ENCODE measurements at places on chromosomes 6 and 20.
A peak's percentile ranks its signal among the peaks of the same experiment; 100 is the strongest.

DNA sequence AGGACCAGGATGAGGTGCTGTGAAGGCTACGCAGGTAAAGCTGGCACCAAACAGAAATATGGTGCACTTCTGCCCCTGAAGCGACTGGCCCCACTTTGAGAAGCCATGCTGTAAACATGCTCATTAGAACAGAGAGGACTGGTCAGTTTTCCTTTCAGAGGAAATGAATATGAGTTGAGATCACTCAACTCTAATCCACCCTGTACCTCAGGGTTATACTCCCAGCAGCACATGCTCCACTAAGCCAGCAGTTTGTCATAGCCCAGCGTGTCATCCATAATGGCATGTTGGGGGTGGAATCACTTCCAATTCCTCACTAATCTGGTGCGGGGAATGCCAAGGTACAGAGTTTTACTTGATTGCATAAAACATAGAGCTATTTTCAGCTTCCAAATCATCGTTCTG lies 98.1 kb downstream of the HIVEP2 start:
- peak overlapping the region; percentile 90 for H3K27ac ChIP-seq
- H3K4me3 ChIP-seq = no peak overlapping the region
- no peaks in the 10 kb centered on the region for H3K27me3 ChIP-seq
- peaks cover 97% of the 10 kb centered on the region for H3K4me1 ChIP-seq
- no peaks in the 10 kb centered on the region for H3K36me3 ChIP-seq

GRCh38 chr6:51768087-51768486 lies 319.3 kb downstream of the PKHD1 start:
- H3K27ac ChIP-seq = no peak overlapping the region
- no peak overlapping the region for H3K4me3 ChIP-seq
- no peaks in the 10 kb centered on the region for H3K4me1 ChIP-seq
- no peaks in the 10 kb centered on the region for H3K36me3 ChIP-seq

DNA sequence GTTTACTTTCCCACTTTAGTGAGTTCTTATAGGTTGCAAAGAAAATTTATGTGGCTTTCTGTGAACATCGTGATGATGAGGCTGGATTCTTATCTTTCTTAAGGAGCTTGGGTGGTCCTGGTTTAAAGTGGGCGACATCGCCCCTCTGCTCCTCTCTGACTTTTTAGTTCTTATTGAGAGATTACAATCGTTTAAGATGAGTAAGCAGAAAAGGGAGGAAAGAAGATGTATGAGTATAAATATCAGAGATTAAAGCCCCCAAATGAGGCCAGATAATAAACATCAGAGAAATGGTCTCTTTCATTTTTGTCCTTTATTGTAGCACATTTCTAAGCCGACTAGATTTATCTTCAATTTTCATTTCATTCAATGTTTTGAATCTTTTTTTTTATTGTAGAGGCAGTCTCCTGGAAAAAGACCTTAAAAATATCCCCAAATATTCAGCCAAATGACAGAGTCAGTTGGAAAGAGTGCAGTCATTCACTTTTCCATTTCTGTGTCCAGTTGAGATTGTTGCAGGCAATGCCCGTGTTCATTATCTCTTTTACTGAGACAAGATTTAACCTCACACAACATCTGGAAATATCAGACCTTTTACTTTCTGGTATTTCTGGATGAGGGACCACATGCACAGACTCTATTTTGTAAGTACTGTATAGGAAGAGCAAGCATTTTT lies 62.0 kb upstream of the PDE7B start:
- H3K4me1 ChIP-seq = no peaks in the 10 kb centered on the region
- no peak overlapping the region for H3K27ac ChIP-seq
- H3K27me3 ChIP-seq = no peaks in the 10 kb centered on the region
- DNase-seq = no peak

DNA sequence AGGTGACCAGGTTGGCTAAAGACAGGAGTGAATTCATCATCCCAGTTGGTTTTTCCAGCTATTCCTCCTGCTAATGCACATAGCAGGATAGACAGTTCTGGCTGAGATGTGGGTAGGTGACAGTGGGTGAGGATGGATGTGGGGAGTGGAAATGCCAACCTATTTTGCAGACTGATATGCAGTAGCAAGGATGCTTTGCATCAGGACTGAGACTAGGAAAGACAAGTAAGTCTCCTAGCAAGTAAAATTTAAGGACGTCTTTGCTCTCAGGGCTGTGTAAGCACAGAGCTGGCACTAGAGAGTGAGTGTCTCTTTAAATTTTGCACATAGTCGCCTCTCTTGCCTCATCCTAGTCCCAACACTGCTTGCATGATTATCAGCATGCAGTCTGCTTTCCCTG lies 368.1 kb upstream of the PLCB4 start:
- no peaks in the 10 kb centered on the region for H3K27me3 ChIP-seq
- no peak overlapping the region for H3K27ac ChIP-seq
- no peaks in the 10 kb centered on the region for H3K4me1 ChIP-seq
- DNase-seq = no peak
- no peaks in the 10 kb centered on the region for H3K36me3 ChIP-seq

DNA sequence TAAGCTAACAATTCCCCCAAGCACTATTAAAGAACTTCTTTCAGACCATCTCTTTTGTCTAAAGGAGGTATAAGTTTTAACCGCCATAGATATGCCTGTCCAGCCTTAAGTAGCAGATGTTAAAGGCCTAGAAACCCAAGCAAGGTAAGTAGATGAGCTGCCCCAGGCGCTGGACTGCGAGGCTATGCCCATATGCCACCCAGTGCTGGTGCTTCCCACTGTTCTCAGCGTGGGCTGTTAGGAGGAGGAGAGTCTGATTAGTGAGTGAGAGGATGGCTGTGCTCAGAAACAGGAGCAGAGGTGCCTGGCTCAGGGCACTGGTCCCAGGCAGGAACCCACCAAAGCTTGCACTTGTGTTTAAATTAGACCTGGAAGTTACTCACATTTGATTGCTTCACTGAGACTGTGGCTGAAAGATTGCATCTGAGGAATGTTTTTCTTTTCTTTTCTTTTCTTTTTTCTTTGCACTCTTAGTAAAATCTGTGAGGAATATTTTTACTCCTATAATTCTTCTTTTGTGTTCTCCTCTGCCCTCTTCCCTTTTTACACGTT lies 32.2 kb downstream of the PRPH2 start:
- H3K36me3 ChIP-seq = peaks cover 85% of the 10 kb centered on the region
- H3K4me3 ChIP-seq = no peak overlapping the region
- peaks cover 15% of the 10 kb centered on the region for H3K4me1 ChIP-seq
- DNase-seq = no peak
- H3K27ac ChIP-seq = peak overlapping the region; percentile 62
- no peaks in the 10 kb centered on the region for H3K27me3 ChIP-seq

GRCh38 chr6:163324326-163324687 lies 90.2 kb upstream of the QKI start:
- H3K27me3 ChIP-seq = peaks cover 16% of the 10 kb centered on the region
- DNase-seq = no peak
- H3K27ac ChIP-seq = no peak overlapping the region
- no peaks in the 10 kb centered on the region for H3K36me3 ChIP-seq
- H3K4me3 ChIP-seq = no peak overlapping the region

- no peaks in the 10 kb centered on the region for H3K4me1 ChIP-seq
- no peaks in the 10 kb centered on the region for H3K36me3 ChIP-seq
- H3K27ac ChIP-seq = no peak overlapping the region
- no peak overlapping the region for H3K4me3 ChIP-seq
Measured at GRCh38 chr20:64148581-64148980, 15.7 kb upstream of the MYT1 start.

GRCh38 chr6:54706391-54706790 lies 140.2 kb upstream of the FAM83B start:
- H3K36me3 ChIP-seq = no peaks in the 10 kb centered on the region
- H3K4me1 ChIP-seq = no peaks in the 10 kb centered on the region
- no peak overlapping the region for H3K4me3 ChIP-seq
- H3K27me3 ChIP-seq = no peaks in the 10 kb centered on the region

GRCh38 chr6:79702691-79703090 lies 71.6 kb downstream of the SH3BGRL2 start:
- no peaks in the 10 kb centered on the region for H3K36me3 ChIP-seq

DNA sequence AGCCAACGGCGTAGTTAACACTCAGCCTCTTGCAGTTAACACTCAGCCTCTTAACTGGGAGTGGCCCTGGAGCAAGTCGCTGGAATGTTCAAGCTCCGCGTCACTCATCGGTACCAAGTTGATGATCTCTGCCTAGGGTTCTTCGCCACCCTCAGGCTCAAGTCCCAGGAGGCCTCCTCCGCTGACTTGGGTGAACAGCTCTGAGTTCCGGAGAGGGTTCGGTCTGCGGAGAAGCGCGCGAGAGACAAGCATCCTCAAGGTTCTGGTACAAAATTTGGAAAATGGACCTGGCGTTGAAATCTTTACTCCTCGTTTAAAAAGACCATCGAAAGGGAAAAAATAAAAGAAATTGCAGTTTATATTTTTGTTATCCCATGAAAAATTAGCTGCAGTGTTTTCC lies 876 bp upstream of the DSP start:
- H3K27me3 ChIP-seq = peaks cover 61% of the 10 kb centered on the region
- H3K27ac ChIP-seq = no peak overlapping the region
- DNase-seq = no peak
- peaks cover 13% of the 10 kb centered on the region for H3K4me1 ChIP-seq
- no peaks in the 10 kb centered on the region for H3K36me3 ChIP-seq

GRCh38 chr6:27178407-27178730 lies 69.1 kb upstream of the PRSS16 start:
- peak overlapping the region; percentile 92 for H3K27ac ChIP-seq
- peaks cover 2% of the 10 kb centered on the region for H3K27me3 ChIP-seq
- peak overlapping the region; percentile 98 for H3K4me3 ChIP-seq
- H3K4me1 ChIP-seq = peaks cover 12% of the 10 kb centered on the region
- peaks cover 14% of the 10 kb centered on the region for H3K36me3 ChIP-seq

- H3K4me1 ChIP-seq = no peaks in the 10 kb centered on the region
- peaks cover 5% of the 10 kb centered on the region for H3K27me3 ChIP-seq
- no peak overlapping the region for H3K27ac ChIP-seq
- DNase-seq = no peak
Measured at GRCh38 chr20:24064915-24065314, 76.3 kb upstream of the GGTLC1 start.

GRCh38 chr6:96947055-96947454 lies 22.5 kb downstream of the KLHL32 start:
- no peaks in the 10 kb centered on the region for H3K27me3 ChIP-seq
- DNase-seq = no peak
- H3K4me3 ChIP-seq = no peak overlapping the region
- H3K27ac ChIP-seq = no peak overlapping the region

GRCh38 chr20:48846516-48847492 lies 19.0 kb upstream of the PREX1 start:
- peaks cover 50% of the 10 kb centered on the region for H3K4me1 ChIP-seq
- H3K27me3 ChIP-seq = no peaks in the 10 kb centered on the region
- H3K27ac ChIP-seq = peak overlapping the region; percentile 80
- H3K4me3 ChIP-seq = peak overlapping the region; percentile 39
- H3K36me3 ChIP-seq = no peaks in the 10 kb centered on the region

- H3K27me3 ChIP-seq = no peaks in the 10 kb centered on the region
- peaks cover 18% of the 10 kb centered on the region for H3K36me3 ChIP-seq
- H3K4me1 ChIP-seq = no peaks in the 10 kb centered on the region
- H3K27ac ChIP-seq = no peak overlapping the region
- DNase-seq = no peak
Measured at GRCh38 chr20:13821876-13822275, 37.0 kb downstream of the NDUFAF5 start.

GRCh38 chr6:99093456-99094190 lies 145.9 kb upstream of the FBXL4 start:
- H3K36me3 ChIP-seq = no peaks in the 10 kb centered on the region
- no peak for DNase-seq
- H3K27ac ChIP-seq = no peak overlapping the region
- peaks cover 18% of the 10 kb centered on the region for H3K27me3 ChIP-seq
- H3K4me1 ChIP-seq = no peaks in the 10 kb centered on the region

- H3K36me3 ChIP-seq = no peaks in the 10 kb centered on the region
- H3K27me3 ChIP-seq = no peaks in the 10 kb centered on the region
- no peak for DNase-seq
- H3K4me3 ChIP-seq = no peak overlapping the region
- H3K4me1 ChIP-seq = no peaks in the 10 kb centered on the region
- no peak overlapping the region for H3K27ac ChIP-seq
Measured at GRCh38 chr20:9200620-9201019, 131.7 kb downstream of the PLCB4 start.

- H3K4me1 ChIP-seq = peaks cover 58% of the 10 kb centered on the region
- no peaks in the 10 kb centered on the region for H3K36me3 ChIP-seq
- H3K4me3 ChIP-seq = no peak overlapping the region
- no peak for DNase-seq
- peak overlapping the region; percentile 90 for H3K27ac ChIP-seq
Measured at GRCh38 chr6:43716099-43716498, 28.5 kb upstream of the MRPS18A start.

DNA sequence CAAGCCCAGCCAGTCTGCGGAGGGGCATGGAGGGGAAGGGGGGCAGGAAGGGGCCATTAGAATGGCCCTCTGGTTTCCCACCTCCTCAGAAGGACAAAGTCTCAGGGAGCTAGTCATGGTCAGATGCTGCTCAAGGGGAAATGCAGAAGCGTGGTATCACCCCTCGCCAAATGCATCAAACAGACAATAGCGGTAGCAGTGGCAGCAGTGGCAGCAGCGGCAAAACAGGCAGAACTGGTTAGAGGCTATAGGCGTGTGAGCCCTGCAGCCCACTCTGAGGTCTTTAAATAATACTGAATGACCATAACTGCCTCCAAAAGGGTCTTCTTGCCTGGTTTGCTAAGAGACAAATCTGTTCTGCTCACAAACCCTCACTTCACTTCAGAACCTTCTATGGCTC lies 186.7 kb downstream of the TFAP2C start:
- DNase-seq = no peak
- no peak overlapping the region for H3K4me3 ChIP-seq
- H3K4me1 ChIP-seq = no peaks in the 10 kb centered on the region
- no peak overlapping the region for H3K27ac ChIP-seq
- no peaks in the 10 kb centered on the region for H3K36me3 ChIP-seq

GRCh38 chr6:110528101-110528929 lies 51.9 kb upstream of the SLC22A16 start:
- peaks cover 3% of the 10 kb centered on the region for H3K27me3 ChIP-seq
- H3K4me1 ChIP-seq = no peaks in the 10 kb centered on the region
- no peaks in the 10 kb centered on the region for H3K36me3 ChIP-seq
- no peak for DNase-seq
- no peak overlapping the region for H3K4me3 ChIP-seq

DNA sequence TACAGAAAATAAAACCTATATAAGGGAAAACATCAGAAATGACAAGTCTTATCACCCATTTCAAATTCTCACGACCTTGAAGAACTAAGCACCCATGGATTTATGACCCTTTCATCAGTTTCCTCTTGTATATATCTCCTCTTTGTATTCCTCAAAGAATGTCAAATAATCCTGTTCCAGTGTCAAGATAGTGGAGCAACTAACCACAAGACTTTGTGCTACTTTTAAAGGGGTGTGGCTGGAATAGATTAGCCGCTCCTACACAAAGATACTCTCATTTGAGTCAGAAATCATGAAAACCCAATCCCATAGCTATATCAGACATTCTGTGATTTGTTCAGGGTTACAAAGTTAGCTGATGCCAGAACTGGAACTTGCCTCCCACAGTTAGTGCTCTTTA lies 6.6 kb downstream of the REPS1 start:
- DNase-seq = no peak
- H3K4me1 ChIP-seq = peaks cover 34% of the 10 kb centered on the region
- no peaks in the 10 kb centered on the region for H3K36me3 ChIP-seq
- no peak overlapping the region for H3K4me3 ChIP-seq
- no peak overlapping the region for H3K27ac ChIP-seq
